ENCODE measurements at places on chromosomes 13 and 19. TPM values are rescaled to one million over a fixed set of nuclear protein-coding genes. Genes with fewer than 3 reads are reported as not detected.

- peak; percentile 88 for DNase-seq
Observed at GRCh38 chr19:12946092-12946721, 545 bp downstream of the RAD23A start.

- DNase-seq, result no peak
Observed at GRCh38 chr13:49134305-49134704, 85.8 kb upstream of the MLNR start.

DNA sequence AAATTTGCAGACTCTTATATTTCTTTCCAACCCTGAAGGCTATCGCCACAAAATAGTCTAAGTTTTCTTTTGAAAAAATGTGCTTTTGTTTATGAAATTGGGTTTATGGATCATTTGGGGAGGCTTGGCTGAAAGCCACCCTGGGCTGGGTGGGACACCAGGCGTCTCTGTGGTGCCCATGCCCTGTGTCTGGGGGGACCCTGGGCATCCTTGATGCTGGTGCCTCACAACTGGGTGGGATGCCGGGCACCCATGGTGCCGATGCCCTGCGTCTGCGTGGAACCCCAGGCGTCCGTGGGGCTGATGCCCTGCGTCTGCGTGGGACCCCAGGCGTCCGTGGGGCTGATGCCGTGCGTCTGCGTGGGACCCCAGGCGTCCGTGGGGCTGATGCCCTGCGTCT, 105.0 kb downstream of the RAB20 start:
- DNase-seq, result no peak

DNA sequence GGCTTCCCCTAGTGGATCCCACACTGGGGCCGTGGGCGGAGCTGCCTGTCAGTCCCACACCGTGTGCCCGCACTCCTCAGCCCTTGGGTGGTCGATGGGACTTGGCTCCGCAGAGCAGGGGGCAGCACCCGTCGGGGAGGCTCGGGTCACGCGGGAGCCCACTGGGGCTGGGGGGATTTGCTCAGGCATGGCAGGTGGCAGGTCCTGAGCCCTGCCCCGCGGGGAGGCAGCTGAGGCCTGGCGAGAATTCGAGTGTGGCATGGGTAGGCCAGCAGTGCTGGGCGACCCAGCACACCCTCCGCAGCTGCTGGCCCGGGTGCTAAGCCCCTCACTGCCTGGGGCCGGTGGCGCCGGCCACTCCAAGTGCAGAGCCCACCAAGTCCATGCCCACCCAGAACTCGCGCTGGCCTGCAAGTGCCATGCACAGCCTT, 481.7 kb upstream of the PRR20A start:
- DNase-seq, result no peak

- no peak for DNase-seq
Observed at GRCh38 chr13:48626077-48626449, 27.7 kb upstream of the CYSLTR2 start.

GRCh38 chr19:15487038-15487437, 7.7 kb upstream of the PGLYRP2 start:
- DNase-seq, result no peak

DNA sequence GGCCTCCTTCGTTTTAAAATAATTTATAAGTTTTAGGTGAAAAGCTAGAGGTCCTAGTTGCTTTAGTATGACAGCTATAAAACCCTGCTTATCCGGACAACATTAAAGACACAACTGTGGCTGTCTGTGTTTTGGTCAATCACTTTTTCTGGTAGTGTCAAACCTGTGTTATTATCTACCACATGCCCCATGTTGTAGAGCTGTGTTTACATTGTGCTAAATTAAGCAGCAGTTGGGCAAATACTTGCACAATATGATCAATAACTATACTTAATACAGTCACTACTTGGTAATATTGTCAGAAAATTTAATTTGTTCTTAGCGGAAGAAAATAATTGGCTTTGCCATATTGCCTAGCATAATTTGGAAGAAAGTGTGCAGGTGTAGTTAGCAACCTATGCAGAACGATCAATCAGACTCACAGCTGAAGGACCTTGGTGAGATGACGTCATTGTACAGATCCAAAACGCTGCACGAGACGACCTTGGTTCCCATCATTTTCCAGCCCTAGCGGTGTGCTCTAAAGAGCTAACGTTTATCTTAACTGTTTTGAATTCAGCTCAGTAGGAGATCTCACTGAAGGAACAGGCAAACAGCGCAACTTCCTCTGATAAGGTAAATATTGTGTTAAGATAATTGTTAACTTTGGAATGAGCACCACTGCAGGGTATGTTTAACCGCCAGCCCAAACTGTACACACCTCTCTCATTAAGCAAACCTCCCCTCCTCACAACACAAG, 476.6 kb downstream of the IRS2 start:
- no peak for DNase-seq

- peak; percentile 97 for DNase-seq
Observed at GRCh38 chr19:16897029-16897855, 8.4 kb downstream of the F2RL3 start.

- no peak for DNase-seq
Observed at GRCh38 chr13:27774651-27775050, 17.6 kb upstream of the GSX1 start.

- no peak for DNase-seq
Observed at GRCh38 chr13:36258831-36259230, 38.8 kb downstream of the CCDC169 start.

- DNase-seq, result peak; percentile 52
Observed at GRCh38 chr19:1206864-1207450, 1.4 kb downstream of the STK11 start.

- DNase-seq, result no peak
Observed at GRCh38 chr19:21751384-21751783, 16.0 kb downstream of the ZNF100 start.

DNA sequence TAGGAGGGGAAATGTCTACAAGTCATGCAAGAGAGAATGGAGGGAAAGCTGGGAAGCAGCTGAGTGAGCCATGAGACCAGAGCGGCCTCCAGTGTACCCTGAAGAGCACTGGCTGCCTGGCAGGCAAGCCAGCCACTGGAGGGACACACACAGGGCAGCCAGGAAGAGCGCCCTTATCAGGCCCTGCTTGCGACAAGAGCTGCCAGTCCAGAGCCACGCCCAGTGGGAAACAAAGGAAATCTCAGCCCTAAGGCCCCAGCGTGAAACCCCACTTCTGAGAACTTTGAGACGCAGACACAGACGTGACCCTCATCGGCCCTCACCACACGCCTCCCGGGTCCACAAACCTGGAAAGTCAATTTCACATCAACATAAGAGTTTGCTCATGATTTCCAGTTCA, 105.0 kb downstream of the STK24 start:
- no peak for DNase-seq

- no peak for DNase-seq
Observed at GRCh38 chr13:94673851-94674250, 38.5 kb downstream of the SOX21 start.

GRCh38 chr13:75788481-75788981, 152.4 kb downstream of the LMO7 start:
- DNase-seq, result peak; percentile 89

DNA sequence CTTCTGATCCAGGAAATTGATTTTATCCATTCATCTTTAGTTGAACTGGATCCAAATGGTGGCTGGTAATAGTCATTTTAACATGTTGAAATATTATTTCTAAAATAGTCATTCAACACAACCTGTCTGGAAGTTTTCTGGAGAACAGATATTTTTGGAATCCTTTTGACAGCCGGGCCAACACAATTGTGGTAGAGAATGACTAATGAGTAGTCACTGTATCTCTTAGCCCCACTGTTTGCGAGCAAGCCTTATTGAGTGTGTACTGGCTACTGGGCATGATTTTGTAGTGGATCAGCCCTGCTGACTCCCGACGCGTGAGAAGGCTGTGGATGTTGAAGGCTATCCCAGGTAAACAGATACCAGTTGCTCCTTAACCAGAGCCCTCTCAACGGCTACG, 383.4 kb downstream of the ZNF536 start:
- DNase-seq, result no peak

DNA sequence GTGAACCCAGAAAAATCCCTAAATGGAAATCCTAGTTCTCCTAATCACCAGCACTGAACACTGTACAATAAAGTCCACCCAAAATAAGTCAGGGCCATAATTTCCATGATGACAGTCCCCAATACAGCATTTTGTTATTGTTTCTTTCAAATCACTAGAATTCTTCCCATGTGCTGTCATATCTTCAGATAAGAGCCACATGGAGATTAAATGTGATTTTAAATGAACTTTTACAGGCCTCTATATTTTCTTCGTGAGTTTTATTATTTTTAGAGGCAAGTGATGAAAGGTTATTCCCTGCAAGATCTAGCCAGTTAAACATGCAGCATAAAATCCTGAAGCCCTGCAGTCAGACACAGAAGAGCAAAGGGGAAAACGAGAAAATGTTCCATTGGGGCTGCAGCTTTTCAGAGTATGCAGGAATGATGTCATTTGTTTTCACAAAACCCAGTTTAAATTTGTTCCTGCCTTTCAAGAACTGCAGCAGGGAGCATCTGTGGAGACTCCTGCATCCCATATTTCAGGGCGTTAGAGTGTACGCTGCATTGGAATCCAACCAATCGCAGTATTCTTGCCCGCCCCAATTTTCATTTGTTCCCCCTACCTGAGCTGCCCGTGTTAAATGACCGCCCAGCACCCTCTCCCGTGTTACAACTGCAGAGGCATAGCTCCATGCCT, 167.2 kb upstream of the KLF12 start:
- DNase-seq, result no peak

GRCh38 chr13:59623206-59623915, 540.4 kb downstream of the DIAPH3 start:
- no peak for DNase-seq

- peak; percentile 43 for DNase-seq
Observed at GRCh38 chr19:47430041-47430802, 10.9 kb upstream of the MEIS3 start.

GRCh38 chr19:17197666-17198065, 17.5 kb upstream of the USE1 start:
- DNase-seq, result no peak

GRCh38 chr13:84648069-84648640, 765.9 kb upstream of the SLITRK1 start:
- no peak for DNase-seq

DNA sequence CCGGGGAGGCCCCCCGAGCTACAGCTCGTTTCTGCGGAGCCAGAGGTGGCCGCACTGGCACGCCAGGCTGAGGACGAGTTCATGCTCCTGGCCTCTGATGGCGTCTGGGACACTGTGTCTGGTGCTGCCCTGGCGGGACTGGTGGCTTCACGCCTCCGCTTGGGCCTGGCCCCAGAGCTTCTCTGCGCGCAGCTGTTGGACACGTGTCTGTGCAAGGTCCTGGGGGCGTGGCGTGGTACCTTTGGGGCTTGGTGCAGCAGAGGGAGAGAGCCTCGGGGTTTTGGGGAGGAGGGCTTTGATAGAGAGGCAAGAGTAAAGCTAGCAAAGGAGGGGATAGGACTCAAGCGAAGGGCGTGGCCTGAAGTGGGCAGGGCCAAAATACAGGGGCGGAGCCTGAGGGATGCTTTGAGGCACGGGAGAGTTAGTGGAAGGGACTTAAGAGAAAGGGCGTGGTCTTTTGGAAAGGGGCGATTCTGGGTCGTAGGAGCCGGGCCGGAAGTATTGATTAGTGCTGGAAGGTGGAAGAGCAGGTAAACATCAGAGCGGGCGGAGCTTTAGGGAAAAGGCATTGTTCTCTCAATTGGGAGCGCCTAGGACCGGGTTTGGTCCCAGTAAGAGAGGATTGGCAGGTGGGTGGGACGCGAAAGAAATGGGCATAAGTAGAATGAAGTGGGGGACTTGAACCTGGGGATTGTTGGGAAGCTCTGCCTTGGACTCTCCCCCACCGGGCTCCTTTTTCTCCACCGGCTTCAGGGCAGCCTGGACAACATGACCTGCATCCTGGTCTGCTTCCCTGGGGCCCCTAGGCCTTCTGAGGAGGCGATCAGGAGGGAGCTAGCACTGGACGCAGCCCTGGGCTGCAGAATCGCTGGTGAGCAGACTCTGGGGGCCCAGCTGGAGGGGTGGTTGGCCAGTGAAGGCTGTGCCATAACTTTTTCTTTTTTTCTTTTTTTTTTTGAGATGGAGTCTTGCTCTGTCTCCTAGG, 1.2 kb downstream of the PPM1N start:
- peak; percentile 36 for DNase-seq

DNA sequence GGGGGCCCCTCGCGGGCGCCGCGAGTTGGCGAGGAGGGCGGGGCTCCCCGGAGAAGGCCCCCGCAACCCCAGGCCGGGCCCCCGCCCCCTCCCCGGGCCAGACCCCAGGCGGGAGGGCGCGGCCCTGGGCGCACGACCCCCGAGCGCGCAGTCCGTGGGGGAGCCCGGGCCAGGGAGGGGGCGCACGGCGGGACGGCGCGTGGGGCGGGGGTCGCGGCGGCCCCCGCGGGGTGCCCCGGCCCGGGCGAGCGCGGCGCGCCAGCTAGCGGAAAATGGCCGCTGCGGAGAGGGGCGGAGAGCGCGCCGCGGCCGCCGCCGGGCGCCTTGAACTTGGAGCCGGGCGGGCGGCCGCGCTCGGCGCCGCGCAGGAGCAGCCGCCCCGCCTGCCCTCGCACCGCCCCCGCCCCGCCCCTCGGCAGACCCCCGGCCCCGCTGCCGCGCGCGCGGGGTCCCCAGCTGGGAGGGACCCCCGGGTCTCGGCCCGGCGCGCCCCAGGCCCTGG, 6.4 kb upstream of the NFIC start:
- DNase-seq, result peak; percentile 41

DNA sequence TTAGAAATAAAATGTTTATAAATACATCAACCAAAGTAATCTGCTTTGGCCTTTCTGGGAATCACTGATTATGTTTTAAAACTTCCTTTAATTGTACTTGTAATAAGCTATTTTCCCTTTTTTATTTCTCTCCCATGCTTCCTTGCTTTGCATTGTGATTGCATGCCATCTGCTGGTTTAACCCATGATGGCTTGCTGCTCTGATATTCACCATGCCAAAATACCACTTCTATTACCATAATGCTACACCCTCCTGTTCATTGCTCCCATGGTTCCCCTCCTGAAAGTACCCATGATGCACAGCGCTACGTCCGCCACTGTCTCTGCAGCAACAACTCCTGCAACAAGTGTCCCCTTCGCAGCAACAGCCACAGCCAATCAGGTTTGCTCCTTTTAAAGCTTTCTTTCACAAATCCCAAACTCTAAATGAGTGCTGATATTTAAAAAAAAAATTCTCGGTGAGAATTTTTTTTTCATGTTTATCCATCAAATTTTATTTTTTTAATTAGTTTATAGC, 67.7 kb upstream of the RAP2A start:
- peak; percentile 10 for DNase-seq

The ELSPBP1 gene
- not detected for total RNA-seq

The MISP3 gene
- total RNA-seq, result not detected

The JAK3 gene
- 2.0 TPM for total RNA-seq

The GZMM gene
- total RNA-seq, result not detected

The CPB2 gene
- not detected for total RNA-seq

The SBK2 gene
- not detected for total RNA-seq

The EFNA2 gene
- total RNA-seq, result not detected

The EFNB2 gene
- total RNA-seq, result 21.6 TPM

The ZNF729 gene
- not detected for total RNA-seq

The ASPDH gene
- total RNA-seq, result not detected

The ZNF208 gene
- total RNA-seq, result 0.99 TPM

The RNF113B gene
- total RNA-seq, result not detected

The KL gene
- under 0.01 TPM for total RNA-seq

The ZNF99 gene
- total RNA-seq, result not detected
